ENCODE measurements at places on chromosomes 2 and 18. TPM values are rescaled to one million over a fixed set of nuclear protein-coding genes. Genes with fewer than 3 reads are reported as not detected.

LONRF2 gene
- total RNA-seq, result 0.52 TPM

AKAIN1 gene
- total RNA-seq, result not detected

NGEF gene
- total RNA-seq, result 5.7 TPM

ASB1 gene
- 45.4 TPM for total RNA-seq

IL18R1 gene
- total RNA-seq, result 8.3 TPM

CXCR4 gene
- total RNA-seq, result 2.0 TPM

ST8SIA3 gene
- not detected for total RNA-seq

NAT8 gene
- total RNA-seq, result not detected

STARD6 gene
- total RNA-seq, result not detected

PER2 gene
- total RNA-seq, result 3.9 TPM

RAB6C gene
- not detected for total RNA-seq

UCN gene
- 0.85 TPM for total RNA-seq

AGXT gene
- not detected for total RNA-seq

ITGAV gene
- 346 TPM for total RNA-seq

GPAT2 gene
- total RNA-seq, result 32.3 TPM

LYPD6B gene
- total RNA-seq, result 0.10 TPM

HDHD2 gene
- 15.4 TPM for total RNA-seq

OSR1 gene
- 11.6 TPM for total RNA-seq

TUBA4A gene
- 17.9 TPM for total RNA-seq

PGAP1 gene
- 14.0 TPM for total RNA-seq

IMMT gene
- total RNA-seq, result 47.3 TPM

HOXD9 gene
- not detected for total RNA-seq

ALLC gene
- total RNA-seq, result not detected

ST6GAL2 gene
- total RNA-seq, result 0.07 TPM

CCDC148 gene
- total RNA-seq, result 0.43 TPM

ITPRID2 gene
- total RNA-seq, result 154 TPM

CROCC2 gene
- 0.13 TPM for total RNA-seq

XPO1 gene
- total RNA-seq, result 312 TPM

ANKRD53 gene
- total RNA-seq, result 0.30 TPM

SF3B6 gene
- total RNA-seq, result 81.3 TPM

OSBPL1A gene
- total RNA-seq, result 38.6 TPM

IL1F10 gene
- total RNA-seq, result not detected

SERPINB12 gene
- not detected for total RNA-seq

CCDC74A gene
- total RNA-seq, result 8.9 TPM

LYPD6 gene
- 0.07 TPM for total RNA-seq

SKOR2 gene
- not detected for total RNA-seq

OTOS gene
- total RNA-seq, result not detected
